ENCODE measurements at places on chromosomes 3 and 15. TPM values are rescaled to one million over a fixed set of nuclear protein-coding genes. Genes with fewer than 3 reads are reported as not detected.

The ANKUB1 gene
- total RNA-seq, result not detected

The MYZAP gene
- 5.1 TPM for total RNA-seq

The PIERCE2 gene
- total RNA-seq, result 0.31 TPM

The SLC15A2 gene
- 2.1 TPM for total RNA-seq

The TRPM1 gene
- not detected for total RNA-seq

The MST1 gene
- total RNA-seq, result 2.1 TPM

The EPHB1 gene
- total RNA-seq, result 0.63 TPM

The SUMF1 gene
- 31.7 TPM for total RNA-seq

The MOBP gene
- 0.10 TPM for total RNA-seq

The ERICH6 gene
- total RNA-seq, result 0.21 TPM

The GOLGA6L10 gene
- total RNA-seq, result 1.4 TPM

The FBXW12 gene
- total RNA-seq, result not detected

The FETUB gene
- not detected for total RNA-seq

The STAC gene
- total RNA-seq, result under 0.01 TPM

The MEX3B gene
- 1.3 TPM for total RNA-seq

The GOLGA6D gene
- not detected for total RNA-seq

The MYL3 gene
- not detected for total RNA-seq

The HYKK gene
- 0.94 TPM for total RNA-seq

The IMPG2 gene
- 0.84 TPM for total RNA-seq

The ZNF80 gene
- total RNA-seq, result 1.2 TPM

The GPR27 gene
- total RNA-seq, result 5.1 TPM

The SLC12A6 gene
- 87.5 TPM for total RNA-seq

The CCR8 gene
- total RNA-seq, result 2.2 TPM

The GPR160 gene
- 19.9 TPM for total RNA-seq

The SV2B gene
- total RNA-seq, result under 0.01 TPM

The LYZL4 gene
- not detected for total RNA-seq

Measured in mononuclear cell (primary cell).